Naive thymus-derived CD8-positive, alpha-beta T cell (primary cell): ENCODE measurements at places on chromosomes 11 and 22. TPM values are rescaled to one million over a fixed set of nuclear protein-coding genes. Genes with fewer than 3 reads are reported as not detected.

GRCh38 chr22:50699756-50700386 is 27.2 kb downstream of the SHANK3 start:
- peaks cover 10% of the 10 kb centered on the region for H3K4me1 ChIP-seq
- no peak overlapping the region for H3K4me3 ChIP-seq
- H3K27ac ChIP-seq, result no peak overlapping the region
- DNase-seq, result no peak

GRCh38 chr22:38618258-38618657 is 37.9 kb downstream of the FAM227A start:
- DNase-seq, result no peak
- H3K4me3 ChIP-seq, result no peak overlapping the region
- H3K27ac ChIP-seq, result peak overlapping the region; percentile 18

DNA sequence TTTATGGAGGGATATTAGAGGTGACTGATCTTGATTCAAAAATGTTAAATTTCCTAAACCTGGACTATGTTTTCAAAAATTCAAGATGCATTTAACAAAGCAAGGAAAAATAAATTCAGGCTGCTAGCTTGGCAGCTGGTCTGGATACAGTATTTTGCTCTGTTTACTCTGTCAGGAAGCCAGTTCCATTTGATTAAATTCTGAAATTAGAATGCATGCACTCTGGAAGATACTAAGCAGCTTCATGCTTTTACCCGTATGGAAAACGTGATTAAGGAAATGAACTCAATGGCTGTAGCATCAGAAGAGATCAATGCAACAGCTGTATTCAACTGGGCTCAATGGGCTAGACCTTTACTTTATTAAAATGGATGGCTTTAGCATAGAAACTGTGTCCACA is 14.2 kb downstream of the C11orf71 start:
- peaks cover 8% of the 10 kb centered on the region for H3K27me3 ChIP-seq
- H3K36me3 ChIP-seq, result no peaks in the 10 kb centered on the region
- H3K27ac ChIP-seq, result no peak overlapping the region
- no peaks in the 10 kb centered on the region for H3K4me1 ChIP-seq
- H3K4me3 ChIP-seq, result no peak overlapping the region

GRCh38 chr11:41309111-41309522 is 150.3 kb downstream of the LRRC4C start:
- no peaks in the 10 kb centered on the region for H3K4me1 ChIP-seq
- DNase-seq, result no peak
- no peaks in the 10 kb centered on the region for H3K36me3 ChIP-seq
- H3K27me3 ChIP-seq, result no peaks in the 10 kb centered on the region
- no peak overlapping the region for H3K27ac ChIP-seq

DNA sequence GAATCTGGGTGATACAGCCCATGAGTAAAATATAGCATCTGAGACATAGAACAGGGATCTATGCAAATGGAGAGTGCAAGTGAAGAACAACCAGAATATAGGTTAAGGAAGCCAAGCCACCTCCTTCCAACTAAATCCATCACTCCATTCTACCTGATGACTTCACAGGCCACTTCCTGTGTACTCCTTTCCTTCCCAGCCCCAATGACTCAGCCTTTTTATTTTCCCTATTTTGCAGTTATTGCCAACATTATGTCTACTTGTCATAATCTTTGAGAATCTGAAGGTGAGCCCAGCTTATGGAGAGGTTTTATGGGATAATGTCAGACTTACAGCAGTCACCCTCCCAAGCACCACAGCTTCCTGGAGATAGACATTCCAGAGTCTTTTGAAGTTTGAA is 1.4 kb upstream of the OR52M1 start:
- no peaks in the 10 kb centered on the region for H3K4me1 ChIP-seq
- no peaks in the 10 kb centered on the region for H3K36me3 ChIP-seq
- H3K4me3 ChIP-seq, result no peak overlapping the region

DNA sequence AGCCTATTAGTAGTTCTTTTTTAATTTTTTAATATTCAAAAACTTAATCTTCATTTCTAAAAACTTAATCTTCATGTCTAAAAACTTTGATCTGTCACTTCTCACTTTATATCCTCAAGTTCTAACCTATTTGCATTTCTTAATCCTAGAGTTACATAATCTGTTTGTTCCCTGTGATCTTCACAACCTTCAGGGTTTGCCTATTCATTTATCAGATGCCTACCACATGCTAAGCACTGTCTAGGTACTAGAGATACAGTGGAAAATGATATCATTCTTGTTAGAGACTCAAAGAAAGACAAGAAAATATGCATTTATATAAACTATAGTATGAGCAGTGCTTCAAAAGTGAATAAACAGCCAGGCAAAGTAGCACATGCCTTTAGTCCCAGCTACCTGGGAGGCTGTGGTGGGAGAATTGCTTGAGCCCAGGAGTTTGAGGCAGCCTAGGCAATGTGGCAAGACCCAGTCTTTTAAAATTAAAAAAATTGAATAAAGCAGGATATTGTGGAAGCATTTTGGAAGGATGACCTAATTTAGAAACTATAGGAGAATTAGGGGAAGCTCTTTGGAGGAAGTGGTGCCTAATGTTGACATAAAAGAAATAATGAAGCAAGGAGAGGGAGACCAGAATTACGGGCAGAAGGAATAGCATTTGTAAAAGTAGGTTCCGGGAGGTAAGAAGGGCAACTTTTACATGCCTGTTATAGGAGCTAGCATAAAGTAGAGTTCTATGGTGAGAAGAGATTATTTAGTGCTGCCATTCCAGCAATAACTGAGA is 54.4 kb upstream of the GRK2 start:
- peak overlapping the region; percentile 73 for H3K27ac ChIP-seq
- H3K36me3 ChIP-seq, result no peaks in the 10 kb centered on the region
- peaks cover 20% of the 10 kb centered on the region for H3K4me1 ChIP-seq

SYT12 gene
- not detected for total RNA-seq

VPREB1 gene
- not detected for total RNA-seq

PTGDR2 gene
- total RNA-seq, result not detected

HEPACAM gene
- not detected for total RNA-seq

SCGB1A1 gene
- not detected for total RNA-seq

FJX1 gene
- total RNA-seq, result not detected

SMTNL1 gene
- not detected for total RNA-seq

SCGB1C1 gene
- total RNA-seq, result not detected

OR52A1 gene
- total RNA-seq, result not detected
